Dorsolateral prefrontal cortex (tissue), 122 donors: ENCODE measurements at places on chromosomes 5 and 9.

DNA sequence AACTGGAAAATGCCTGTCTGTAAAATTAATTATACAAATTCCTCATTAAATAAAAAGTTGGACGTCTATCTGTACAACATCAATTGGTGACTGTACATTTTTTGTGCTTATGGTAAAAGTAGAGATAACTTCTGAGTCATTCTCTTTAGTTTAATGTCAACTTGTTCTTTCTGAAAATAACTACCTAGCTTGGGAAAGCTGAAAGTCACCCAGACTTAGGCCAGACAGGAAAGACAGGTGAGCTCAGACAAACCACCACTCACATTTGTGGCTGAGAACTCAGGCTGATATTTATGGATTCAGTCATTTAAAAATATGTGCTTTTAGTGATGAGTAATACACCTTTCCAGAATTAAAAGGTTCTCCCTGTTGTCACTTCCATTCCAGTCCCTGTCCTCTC lies 31.9 kb upstream of the ENTREP1 start:
- no peak for DNase-seq

DNA sequence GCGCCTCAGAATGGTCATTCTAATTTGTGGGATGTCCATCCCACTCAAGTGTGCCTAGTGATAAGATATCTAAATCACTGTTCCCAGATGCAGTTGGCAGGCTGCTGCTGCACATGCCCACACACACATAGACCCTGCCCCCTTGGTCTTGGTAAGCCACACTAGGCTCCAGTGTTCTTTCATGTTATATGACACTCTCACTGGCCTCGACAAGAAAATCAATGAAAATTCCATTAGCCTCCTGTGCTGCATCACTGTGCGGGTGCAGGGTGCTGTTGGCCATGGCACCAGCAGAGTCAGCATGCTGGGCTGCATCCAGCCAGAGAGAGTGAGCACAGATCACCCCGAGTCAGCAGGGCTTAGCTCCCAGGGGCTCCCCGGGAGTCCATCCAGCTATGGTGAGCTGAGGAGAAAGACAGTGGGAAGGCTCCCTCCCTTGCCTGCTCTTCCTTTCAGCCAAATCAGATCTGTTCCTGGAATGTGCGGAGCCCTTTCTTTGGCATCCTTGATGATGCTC lies 59.9 kb downstream of the ABLIM3 start:
- no peak for DNase-seq

- no peak for DNase-seq
Observed at GRCh38 chr9:109627042-109627441, 128.9 kb upstream of the PTPN3 start.

DNA sequence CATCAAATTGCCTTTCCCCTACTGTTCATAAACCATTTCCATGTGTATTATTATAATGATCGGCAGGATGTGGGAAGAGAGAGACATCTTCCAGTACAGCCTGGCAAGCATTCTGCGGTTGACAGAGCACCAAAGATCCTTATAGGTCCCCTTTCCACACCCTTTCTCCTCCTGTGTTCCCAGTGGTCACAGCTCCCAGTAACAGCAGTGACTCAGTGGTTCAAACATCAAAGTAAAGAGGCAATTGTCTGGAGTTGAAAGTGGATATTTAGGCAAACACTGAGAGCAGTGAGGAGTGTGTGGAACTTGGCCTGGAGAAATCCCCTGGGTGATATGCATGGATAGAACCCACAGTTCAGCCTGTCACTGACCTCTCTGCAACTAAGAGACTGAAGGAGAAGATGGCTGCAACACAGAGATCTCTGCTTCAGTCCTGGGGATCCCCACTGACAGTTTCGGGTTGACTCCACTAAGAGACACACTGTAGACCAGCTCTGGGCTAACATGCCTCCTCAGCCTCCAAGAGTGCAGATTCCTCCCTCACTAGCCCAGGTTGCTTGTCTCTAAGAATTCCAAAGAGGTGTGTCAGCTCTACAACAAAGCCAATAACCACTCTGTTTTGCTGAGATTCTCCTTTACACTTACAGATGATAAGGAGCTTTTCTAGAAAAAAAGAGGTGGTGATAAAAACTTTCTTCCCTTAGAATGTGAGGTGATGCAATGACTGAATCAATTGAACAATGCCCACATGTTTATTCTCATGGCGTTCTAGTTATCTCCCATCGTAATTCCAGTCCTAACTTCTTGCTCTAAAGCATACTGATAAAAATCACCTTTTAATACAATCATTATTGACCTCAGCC lies 94.4 kb upstream of the IL6ST start:
- no peak for DNase-seq

DNA sequence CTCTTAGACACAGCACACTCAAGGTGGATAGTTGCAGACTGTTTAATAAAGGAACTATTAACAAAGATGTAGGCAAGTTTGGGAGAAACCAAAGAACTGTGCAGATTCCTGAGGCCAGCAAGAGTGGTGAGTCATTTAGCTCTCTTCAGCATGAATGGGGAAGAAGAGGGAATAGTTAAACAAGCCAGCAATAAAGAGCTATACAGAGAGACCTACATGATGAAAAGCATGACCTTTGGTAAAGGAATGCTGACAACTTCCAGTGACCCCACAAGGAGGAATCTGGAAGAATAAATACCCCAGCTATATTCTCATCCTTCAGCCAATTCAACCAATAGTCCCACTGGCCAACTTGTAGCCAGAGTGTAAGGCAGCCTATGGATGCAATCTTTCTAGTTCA lies 706.0 kb upstream of the GRAMD2B start:
- no peak for DNase-seq

DNA sequence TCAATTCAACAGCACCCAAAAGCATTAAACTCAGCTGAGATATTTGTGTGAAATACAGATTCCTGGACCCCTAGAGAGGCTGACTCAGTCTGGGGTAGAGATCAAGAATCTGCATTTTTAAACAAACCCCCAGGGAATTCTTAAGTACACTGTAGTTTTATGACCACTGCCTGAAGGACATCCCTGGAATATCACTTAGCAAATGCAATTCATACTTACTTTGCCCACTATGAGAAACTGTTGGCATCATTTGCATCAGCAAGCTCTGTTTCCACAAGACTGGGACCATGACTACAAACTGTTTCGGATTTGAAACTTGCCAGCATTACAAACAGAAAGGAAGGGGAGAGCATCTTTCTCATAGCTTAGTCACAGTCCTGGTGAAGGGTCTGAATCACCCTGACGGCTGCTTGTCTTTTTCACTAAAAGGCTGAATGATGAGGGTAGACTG lies 63.7 kb downstream of the MLLT3 start:
- DNase-seq = no peak

DNA sequence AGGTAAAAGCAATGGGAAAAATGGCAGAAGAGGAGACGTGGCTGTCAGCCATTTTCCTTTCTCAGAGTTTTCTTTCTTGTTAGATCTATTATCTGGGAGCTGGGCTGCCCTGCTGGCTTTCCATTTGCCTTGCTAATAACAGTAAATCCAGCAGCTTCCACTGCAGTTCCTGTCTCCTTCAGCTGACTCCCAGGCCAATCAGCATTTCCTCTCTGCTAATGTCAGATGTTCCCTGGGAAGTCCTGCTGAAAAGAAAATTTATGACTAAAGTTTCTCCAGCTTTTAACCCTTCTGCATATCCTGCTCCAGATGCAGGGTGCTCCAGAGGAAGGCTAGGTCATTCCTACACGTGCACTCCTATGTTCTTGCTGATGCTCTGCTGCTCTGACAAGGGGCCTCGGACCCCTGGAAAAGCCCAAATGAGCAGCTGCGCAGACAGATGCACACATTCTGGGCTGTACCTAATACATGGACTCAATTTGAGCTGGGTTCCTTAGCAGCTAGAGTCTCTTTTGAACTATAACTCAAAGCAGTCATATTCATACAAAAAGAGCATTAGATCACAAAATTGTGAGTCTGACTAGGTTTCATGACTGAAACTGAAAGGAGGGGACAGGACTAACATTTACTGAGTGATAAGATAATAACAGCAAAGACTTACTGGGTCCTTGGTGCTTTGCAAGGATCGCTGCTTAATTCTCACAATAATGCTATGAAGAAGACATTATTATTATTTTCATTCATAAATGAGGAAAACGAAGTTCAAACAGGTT lies 182.2 kb downstream of the MAPKAP1 start:
- no peak for DNase-seq

DNA sequence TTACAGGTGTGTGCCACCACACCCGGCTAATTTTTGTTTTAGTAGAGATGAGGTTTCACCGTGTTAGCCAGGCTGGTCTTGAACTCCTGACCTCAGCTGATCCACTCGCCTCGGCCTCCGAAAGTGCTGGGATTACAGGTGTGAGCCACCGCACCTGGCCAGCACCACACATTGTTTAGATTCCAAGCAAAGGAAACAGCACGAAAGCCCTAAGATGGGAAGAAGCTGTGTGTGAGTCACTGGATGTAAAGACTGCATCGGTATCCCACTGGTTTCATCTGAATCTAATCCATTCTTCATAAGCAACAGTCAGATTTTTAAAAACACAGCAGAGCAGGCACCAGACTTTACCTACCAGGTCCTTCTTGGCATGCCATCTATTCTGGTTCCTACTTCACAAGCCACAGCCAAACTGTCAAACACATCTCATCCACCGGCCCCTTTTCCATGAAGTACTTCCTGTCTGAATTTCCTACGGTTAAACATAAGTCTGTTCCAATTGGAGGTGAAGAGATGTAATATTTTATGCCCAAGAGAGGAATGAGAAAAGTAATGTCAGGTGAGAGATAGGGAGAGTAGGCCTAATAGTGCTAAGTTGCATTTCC lies 17.4 kb downstream of the UBTD2 start:
- DNase-seq = no peak

GRCh38 chr5:149938791-149939358 lies 5.7 kb downstream of the PDE6A start:
- DNase-seq = no peak

DNA sequence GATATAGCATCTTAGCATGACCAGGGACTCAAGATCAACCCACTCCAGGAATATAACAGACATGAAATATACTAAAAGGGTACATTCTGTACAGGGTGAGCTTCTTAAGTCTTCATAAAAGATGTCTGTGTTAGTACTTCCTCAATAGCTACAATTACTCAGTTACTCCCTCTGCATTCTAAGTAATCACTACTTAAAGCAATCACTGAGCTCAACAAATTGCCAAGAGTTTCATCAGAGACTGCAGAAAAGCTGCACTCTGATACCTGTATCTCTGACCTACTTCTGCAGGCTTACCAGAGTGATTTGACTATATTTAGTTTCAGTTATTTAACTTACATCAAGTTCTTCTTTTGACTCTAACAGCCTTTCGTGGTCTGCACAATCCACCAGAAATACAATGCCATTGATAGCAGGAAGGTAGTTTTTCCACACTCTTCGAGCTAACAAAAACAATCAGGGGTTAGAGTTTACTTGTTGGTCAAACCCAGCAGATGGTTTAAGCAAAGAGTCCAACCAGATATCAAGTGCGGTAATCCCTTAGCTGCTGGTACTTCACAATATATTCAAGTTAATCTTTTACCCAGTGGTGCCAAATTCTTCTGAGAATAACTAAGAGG lies 23.3 kb downstream of the SAR1B start:
- DNase-seq = no peak

GRCh38 chr9:2545881-2546490 lies 75.6 kb upstream of the VLDLR start:
- no peak for DNase-seq
